Epithelial cell of esophagus (primary cell): ENCODE measurements at places on chromosomes 5 and 9.
A peak's percentile ranks its signal among the peaks of the same experiment; 100 is the strongest.

GRCh38 chr9:137506274-137506673 lies 43.9 kb downstream of the PNPLA7 start:
- no peak for DNase-seq

DNA sequence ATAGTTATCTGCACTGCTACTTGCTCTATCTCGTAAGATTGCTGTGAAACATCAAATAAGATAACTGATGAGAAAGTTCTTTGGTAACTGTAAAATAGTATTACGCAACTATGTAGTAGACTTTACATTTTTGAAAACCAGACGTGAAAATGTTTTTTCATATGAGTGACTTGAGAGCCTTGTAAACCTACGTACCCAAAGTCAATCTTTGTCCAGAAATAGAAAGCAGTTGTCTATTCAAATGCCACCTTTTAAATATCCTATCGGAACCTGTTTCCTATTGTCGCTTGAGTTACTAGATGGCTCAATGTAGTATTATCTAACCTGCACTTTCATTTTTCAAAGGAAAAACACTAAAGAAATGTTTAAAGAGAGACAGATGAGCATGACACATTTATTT lies 1.6 kb downstream of the FNIP1 start:
- DNase-seq = no peak

DNA sequence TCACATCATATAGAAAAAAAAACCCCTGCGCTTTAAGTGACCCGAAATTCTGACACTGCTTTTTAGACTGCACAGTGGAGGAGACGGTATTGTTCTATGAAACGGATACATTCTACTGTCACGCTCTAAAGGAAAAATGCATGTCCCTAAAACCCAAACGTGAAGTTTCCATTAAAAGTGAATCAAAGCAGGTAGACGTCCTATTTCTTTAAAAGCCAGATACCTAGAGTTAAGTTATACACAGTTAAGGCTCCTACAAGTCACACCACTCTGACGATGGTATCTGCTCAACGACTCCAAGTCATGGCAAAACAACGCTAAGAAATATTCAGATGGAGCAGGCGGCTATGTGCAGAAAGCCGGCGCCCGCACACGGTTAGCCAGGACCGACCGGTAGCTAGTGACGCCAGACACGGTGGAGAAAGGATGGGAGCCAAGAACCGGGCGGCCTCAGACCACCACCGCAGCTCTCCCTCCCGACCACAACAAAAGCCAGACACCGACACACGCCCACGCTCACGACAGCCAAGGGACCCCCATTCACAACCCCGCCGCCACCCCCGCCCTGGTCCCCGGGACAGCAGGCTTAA lies 734 bp downstream of the SKP1 start:
- peak; percentile 44 for DNase-seq

GRCh38 chr9:122941582-122942234 lies 888 bp downstream of the RABGAP1 start:
- DNase-seq = peak; percentile 72

- no peak for DNase-seq
Measured at GRCh38 chr9:88476491-88477271, 58.3 kb upstream of the NXNL2 start.

DNA sequence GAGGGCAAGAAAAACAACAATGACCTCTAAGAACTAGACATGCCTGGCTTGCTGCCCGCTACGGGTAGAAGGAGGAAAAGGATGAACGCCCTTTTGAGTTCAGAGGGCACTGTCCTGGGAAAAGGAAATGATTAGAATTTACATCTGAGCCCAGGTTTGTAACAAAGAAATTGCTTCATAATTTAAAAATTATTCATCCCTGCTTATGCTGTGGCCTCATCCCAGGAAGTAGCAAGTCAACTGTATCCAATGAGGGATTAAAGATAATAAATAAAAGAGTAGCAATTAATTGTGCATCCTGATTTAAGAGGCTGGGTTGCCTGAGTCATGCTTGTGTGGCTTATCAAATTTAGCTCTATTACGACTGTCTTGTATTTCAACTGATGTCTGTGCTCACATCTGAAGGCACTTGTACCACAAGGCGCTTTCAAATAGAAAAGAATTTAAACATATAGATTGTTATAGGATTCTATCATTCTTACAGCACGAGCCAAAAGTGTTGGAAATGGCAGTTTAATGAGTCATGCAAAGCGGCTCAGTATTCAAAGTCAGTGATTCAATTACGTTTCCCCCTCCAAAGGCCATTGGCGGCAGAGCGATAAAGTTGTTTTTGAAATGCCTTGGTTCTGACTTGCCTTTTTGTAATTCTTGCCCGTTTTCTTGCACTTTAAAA lies 40.0 kb upstream of the DMRT1 start:
- DNase-seq = peak; percentile 75

DNA sequence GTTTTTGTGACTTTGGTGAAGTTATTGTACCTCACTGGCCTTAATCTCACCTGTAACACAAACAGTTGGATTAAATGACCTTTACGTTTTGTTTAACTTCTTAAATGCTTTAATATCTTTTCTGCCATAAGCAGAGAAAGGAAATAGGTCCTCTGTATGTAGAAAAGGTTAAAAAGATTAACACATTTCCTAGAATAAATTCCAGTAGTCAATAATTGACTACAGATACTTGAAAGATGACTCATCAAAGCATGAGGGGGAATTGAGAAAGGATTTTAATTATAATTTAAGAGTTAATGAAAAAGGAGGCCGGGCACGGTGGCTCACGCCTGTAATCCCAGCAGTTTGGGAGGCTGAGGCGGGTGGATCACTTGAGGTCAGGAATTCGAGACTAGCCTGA lies 35.8 kb upstream of the CMYA5 start:
- no peak for DNase-seq

- no peak for DNase-seq
Measured at GRCh38 chr9:121892706-121893105, 200.4 kb downstream of the TTLL11 start.

DNA sequence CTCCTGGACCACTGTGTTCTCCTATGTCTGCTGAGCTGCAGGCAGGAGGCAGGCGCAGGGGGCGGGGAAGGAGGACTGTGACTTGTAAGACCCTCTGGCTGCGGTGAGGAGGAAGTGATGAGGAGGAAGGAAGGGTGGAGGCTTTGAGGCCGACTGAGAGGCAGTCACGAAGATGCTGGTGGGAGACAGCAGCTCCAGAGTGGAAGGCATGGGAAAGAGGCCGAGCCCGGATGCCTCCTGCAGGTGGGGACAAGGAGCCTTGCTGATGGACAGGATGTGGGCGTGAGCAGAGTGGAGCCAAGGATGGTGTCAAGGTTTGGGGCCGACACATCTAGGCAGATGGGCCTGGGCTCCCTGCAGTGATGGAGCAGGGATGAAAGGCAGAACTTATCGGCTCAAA lies 74.3 kb upstream of the ICE1 start:
- no peak for DNase-seq

DNA sequence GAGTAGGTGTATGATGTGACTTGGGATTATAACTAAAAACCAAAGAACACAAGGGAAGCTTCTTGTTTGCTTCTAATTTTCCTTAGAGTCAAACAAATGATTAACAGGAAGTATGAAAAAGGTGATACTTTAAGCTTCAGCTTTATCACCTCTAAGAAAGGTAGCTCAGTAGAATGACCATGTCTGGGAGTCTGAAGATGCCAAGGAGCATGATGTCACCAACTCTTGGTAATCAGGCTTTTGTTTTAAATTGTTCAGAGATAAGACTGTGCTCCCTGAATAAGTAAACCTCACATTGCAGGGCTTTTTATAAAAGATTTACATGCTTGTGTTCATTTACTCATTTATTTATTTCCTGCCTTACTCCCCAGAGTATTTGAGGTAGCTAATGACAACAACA lies 169.9 kb downstream of the FER start:
- peak; percentile 61 for DNase-seq

DNA sequence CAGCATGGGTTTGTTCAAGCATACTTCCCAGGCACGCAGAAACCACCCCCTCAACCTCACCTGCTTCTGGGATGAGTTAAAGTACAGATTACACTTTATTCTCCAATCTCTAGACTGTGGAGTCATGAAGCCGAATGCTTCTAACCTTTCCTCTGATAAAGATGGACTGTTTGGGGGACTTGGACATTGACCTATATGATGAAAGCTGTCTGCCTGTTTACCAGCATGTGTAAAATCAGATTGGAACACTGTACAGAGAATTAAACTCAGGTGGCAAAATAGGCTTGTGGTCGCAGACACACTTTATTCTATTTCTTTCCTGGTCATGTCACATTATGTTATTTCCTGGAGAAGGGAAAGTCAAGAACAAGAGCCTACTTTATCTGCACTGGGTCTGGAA lies 25.7 kb downstream of the IL9 start:
- DNase-seq = no peak

- DNase-seq = peak; percentile 29
Measured at GRCh38 chr5:147509041-147509709, 693 bp downstream of the DPYSL3 start.

GRCh38 chr9:16417749-16418148 lies 452.7 kb downstream of the BNC2 start:
- DNase-seq = no peak

DNA sequence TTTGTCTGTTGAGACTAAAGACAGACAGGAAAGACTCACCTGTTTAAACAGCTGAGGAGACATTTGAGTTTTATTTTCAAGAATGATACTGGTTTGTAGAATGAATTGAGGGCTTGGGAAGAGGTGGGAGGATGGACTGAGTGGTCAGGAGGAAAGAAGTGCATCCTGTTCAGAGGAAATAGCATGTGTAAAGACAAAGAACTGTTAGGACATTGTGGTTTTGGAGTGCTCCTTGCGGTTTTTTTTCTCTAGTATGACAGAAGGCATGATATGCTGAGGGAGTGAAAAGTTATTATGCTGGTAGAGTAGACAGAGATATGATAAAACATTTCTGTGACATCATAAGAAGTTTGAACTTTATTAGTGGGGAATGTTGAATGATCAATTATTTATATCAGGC lies 270.7 kb upstream of the ELAVL2 start:
- DNase-seq = no peak

DNA sequence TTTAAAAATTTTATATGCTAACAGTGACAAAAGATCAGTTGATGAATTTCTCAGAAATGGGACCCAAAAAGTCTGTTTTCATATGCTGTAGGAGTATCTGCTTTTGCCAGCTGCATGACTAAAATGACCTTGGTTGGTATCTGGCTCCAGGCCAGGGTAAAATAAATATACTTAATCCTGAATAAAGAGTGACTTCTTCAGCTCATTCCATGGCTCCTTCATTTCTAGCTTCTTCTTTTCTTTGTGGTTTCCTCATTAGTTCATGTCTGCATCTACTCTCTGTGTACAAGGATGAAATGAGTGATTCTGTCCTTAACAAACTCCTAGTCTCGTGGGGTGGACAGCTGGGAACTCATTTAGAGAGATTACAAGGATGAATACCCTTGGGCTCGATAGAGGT lies 36.0 kb downstream of the RCL1 start:
- DNase-seq = peak; percentile 22

DNA sequence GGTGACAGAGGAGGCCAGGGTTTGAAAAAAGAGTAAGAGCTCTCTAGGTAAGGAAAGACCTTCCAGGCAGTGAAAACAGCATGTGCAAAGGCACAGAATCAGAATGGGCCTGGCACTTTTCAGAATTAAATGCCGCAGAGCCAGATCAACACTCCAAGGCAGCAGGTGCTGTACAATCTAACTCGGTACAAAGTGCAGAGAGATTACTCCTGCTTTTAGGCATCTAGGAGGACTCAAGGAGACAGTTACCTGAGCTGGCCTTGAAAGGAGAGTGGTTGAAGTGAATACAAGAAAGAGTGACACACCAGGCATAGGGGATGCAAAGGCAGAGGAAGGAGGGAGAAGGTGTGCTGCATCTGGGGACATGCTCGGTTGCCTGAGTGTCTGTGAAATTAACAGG lies 21.5 kb downstream of the HRH2 start:
- no peak for DNase-seq

GRCh38 chr5:175896301-175897040 lies 25.1 kb downstream of the CPLX2 start:
- DNase-seq = no peak

DNA sequence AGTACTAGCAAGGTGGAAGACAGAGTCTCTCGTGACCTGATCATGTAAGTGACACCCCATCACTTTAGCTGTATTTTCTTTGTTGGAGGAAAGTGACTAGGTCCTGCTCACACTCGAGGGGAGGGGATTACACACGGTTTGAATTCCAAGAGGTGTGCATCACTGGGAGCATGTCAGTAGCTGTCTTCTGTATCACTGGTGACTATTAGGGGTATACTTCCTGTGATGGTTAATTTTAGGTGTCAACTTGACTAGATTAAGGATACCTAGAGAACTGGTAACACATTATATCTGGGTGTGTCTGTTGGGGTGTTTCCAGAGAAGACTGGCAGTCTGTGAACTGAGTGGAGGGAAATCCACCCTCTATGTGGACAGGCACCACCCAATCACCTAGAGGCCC lies 22.5 kb downstream of the FOXD1 start:
- DNase-seq = peak; percentile 56

- DNase-seq = no peak
Measured at GRCh38 chr5:140142856-140143255, 17.1 kb downstream of the IGIP start.

- peak; percentile 66 for DNase-seq
Measured at GRCh38 chr9:37503736-37504135, 18.0 kb downstream of the POLR1E start.

DNA sequence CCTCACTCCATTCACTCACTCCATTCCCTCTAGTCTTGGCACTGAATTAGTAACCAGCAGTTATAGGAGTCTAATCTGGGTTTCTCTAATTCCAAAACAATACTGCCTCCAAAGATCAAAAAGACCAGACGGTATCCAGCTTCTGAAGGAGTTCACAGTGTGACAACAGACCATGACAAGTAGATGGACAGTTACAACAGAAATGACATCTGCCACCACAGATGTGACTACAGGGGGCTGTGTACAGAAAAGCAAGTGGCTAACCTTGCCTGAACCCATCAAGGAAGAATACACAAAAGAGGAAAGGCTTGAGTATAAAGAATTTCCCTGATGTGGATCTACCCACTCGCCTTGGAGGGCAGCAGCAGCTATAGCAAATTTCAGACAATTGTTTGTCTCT lies 112.4 kb downstream of the ACTL7B start:
- no peak for DNase-seq

DNA sequence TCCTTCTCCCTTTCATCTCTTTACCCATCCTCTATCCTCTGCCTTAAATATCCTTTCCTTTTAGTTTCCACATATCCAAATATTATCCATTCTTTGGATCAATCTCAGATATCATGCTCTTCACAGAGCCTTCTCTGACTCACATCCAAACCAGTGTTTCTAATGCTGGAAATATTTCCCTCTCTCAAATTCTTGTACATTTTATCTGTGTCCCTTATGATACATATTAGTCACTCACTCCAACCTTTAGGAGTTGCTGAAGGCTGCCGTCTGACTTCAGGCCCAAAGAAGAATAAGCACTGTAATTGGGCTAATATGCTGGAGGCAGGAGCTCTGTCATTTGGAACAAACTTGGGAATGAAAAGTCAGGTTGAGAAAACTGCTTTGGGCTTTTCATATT lies 156.4 kb upstream of the RUSC2 start:
- peak; percentile 36 for DNase-seq

- no peak for DNase-seq
Measured at GRCh38 chr5:2738156-2738699, 13.2 kb downstream of the IRX2 start.
